Pancreas (tissue), 10 donors: ENCODE measurements at places on chromosomes 6 and 20.

DNA sequence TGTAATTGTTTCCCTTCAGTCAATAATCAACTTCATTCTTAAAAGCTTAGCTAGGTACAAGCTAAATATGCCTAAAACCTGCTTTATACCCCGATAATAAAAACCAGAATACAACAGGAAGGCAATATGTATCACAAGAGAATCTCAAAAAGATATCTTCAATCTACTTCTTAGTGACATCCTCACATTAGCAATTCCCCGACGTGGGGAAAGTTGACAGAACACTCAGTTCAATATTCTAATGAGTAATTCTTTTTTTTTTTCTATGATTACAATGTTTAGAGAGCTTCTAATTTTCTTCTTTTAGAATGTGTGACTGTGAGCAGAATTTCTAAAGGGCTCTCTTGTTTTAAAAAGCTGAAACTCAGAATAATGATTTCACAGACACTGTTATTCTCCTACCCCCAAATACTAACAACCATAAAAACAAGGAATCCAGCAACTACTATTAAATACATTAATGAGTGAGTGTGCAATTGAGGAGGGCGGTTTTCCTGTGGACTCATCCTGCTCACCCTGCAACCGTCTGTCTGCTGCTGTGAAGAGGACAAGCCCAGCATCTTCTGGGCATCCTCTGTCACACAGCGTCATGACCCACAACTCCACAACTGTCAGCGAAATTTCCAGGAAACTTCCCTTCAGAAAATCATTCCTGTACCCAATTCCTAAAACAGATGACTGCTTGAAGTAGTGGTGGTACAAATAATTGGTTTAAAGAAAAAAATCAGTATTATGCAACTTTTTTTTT, 68.1 kb downstream of the DTNBP1 start:
- H3K4me3 ChIP-seq: no peak overlapping the region
- no peak overlapping the region for H3K27ac ChIP-seq
- H3K4me1 ChIP-seq: no peaks in the 10 kb centered on the region
- H3K27me3 ChIP-seq: no peaks in the 10 kb centered on the region
- no peaks in the 10 kb centered on the region for H3K36me3 ChIP-seq

GRCh38 chr6:132192631-132193030, 208.6 kb downstream of the MOXD1 start:
- no peaks in the 10 kb centered on the region for H3K27me3 ChIP-seq
- H3K4me3 ChIP-seq: no peak overlapping the region
- H3K4me1 ChIP-seq: no peaks in the 10 kb centered on the region
- H3K36me3 ChIP-seq: no peaks in the 10 kb centered on the region

DNA sequence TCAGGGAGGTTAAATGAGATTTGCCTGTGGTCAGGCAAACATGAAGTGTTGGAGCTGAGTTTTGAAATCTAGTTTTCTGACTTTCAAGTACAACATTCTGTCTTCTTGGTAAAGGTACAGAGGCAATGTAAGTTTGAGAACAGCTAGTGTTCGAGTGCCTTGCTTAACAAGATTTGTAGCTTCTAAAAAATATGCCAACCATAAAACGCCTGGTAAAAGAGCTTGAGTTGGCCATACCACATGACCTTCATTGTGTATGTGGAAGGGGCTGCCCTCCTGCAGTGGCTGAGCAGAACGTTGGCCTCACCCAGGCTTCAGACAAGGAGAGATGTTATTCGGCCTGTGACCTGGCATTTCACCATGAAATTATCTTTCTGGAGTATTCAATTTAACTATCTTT, 86.5 kb downstream of the MAP7 start:
- no peak overlapping the region for H3K4me3 ChIP-seq
- no peaks in the 10 kb centered on the region for H3K36me3 ChIP-seq
- no peaks in the 10 kb centered on the region for H3K27me3 ChIP-seq

DNA sequence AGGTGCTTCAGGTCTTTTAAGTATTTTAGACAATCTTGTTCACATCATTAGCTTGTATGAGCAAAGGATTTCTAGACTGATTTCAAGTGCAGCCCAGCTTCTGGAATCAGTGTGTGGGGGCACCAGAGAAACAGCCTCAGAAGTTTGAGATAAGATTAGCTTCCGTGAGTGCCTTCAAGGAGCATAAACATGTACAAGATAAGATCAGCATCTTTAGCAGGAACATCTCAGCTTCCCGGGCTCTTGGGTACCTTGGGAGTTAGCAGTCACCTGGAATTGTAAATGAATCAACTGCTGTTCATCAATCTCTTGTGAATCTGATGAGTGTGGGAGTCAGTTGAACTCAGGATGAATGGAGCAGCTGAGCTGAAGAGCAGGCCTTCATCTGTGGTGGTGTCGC, 12.0 kb upstream of the CITED2 start:
- H3K27ac ChIP-seq: no peak overlapping the region
- no peaks in the 10 kb centered on the region for H3K4me1 ChIP-seq
- H3K36me3 ChIP-seq: no peaks in the 10 kb centered on the region
